Pericardium fibroblast (primary cell): ENCODE measurements at places on chromosomes 4 and X. TPM values are rescaled to one million over a fixed set of nuclear protein-coding genes. Genes with fewer than 3 reads are reported as not detected.

MTNR1A gene
- total RNA-seq, result not detected in 2 replicates

GAGE13 gene
- total RNA-seq, result not detected in 2 replicates

TMEM255A gene
- 0.26 TPM in 1 of 2 replicates, not detected in the other for total RNA-seq

SLITRK4 gene
- total RNA-seq, result 11.2 and 13.2 TPM in 2 replicates

LINC00632 gene
- 24.2 and 36.3 TPM in 2 replicates for total RNA-seq

KIAA1210 gene
- not detected in 2 replicates for total RNA-seq

SLIT2 gene
- 9.3 and 12.0 TPM in 2 replicates for total RNA-seq

MAOB gene
- total RNA-seq, result 0.47 TPM in 1 of 2 replicates, not detected in the other

ABCG2 gene
- total RNA-seq, result under 0.01 and 0.23 TPM in 2 replicates

SPANXC gene
- total RNA-seq, result not detected in 2 replicates

ADH1A gene
- total RNA-seq, result not detected in 2 replicates

PNMA3 gene
- total RNA-seq, result not detected in 2 replicates

LIMCH1 gene
- total RNA-seq, result 4.8 and 6.2 TPM in 2 replicates

TLR8 gene
- not detected in 2 replicates for total RNA-seq

ZNF157 gene
- total RNA-seq, result not detected in 2 replicates

AMOT gene
- total RNA-seq, result 1.6 and 3.3 TPM in 2 replicates

DMD gene
- 7.8 and 31.4 TPM in 2 replicates for total RNA-seq
